ENCODE measurements at places on chromosomes 12 and 14.

- DNase-seq, result no peak
- H3K4me3 ChIP-seq, result no peak overlapping the region
- H3K27me3 ChIP-seq, result no peaks in the 10 kb centered on the region
- H3K36me3 ChIP-seq, result peaks cover 5% of the 10 kb centered on the region
Observed at GRCh38 chr12:121989276-121990113, 32.2 kb upstream of the BCL7A start.

- no peak for DNase-seq
- H3K4me3 ChIP-seq, result no peak overlapping the region
- H3K36me3 ChIP-seq, result no peaks in the 10 kb centered on the region
Observed at GRCh38 chr14:50875359-50876070, 3.7 kb downstream of the ABHD12B start.

DNA sequence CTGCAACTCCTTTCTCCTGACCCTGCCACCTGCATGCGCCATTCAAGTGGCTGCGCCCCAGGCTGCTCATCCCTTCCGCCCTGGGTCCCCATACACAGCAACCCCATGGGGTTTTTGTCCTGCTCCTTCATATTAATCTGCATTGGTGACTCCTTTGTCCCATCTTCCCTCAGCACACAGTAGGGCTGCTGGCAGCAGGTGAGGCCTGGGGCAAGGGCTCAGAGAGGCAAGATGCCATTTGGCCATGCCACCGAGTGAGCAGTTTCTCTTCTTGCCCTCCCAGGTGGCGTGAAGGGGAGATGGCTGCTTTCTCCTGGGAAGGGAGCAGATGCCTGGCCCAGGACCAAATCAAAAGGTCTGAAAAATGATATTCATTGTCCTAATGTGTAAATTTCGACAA, 9.1 kb downstream of the RTL1 start:
- DNase-seq, result no peak
- H3K36me3 ChIP-seq, result peaks cover 2% of the 10 kb centered on the region
- no peaks in the 10 kb centered on the region for H3K27me3 ChIP-seq

GRCh38 chr12:111584959-111585358, 14.2 kb downstream of the ATXN2 start:
- H3K4me1 ChIP-seq, result peaks cover 18% of the 10 kb centered on the region
- no peak for DNase-seq
- no peak overlapping the region for H3K27ac ChIP-seq

GRCh38 chr12:104514092-104514810, 57.5 kb downstream of the CHST11 start:
- H3K27ac ChIP-seq, result no peak overlapping the region
- DNase-seq, result no peak
- H3K36me3 ChIP-seq, result no peaks in the 10 kb centered on the region

DNA sequence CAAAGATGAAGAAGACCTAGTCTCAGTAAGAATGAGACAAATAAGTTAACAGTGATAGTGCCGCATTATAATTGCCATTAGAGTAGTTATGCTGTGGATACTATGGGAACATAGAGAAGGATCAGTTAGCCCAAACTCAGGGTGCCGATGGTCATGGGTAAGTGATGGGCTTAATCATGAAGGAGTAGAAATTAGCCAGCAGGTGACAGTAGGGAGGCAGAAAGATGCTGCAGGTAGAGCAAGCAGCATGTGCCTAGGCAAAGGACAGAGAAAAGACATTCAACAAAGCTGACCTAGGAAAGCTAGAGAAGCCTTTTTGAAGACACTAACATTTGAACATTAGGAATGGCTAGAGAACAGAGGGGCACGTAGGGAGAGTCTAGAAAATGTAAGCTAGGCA, 30.6 kb upstream of the PTPRQ start:
- no peak overlapping the region for H3K27ac ChIP-seq
- no peak overlapping the region for H3K4me3 ChIP-seq
- H3K36me3 ChIP-seq, result no peaks in the 10 kb centered on the region
- peak; percentile 13 for DNase-seq
- H3K27me3 ChIP-seq, result no peaks in the 10 kb centered on the region
- H3K4me1 ChIP-seq, result no peaks in the 10 kb centered on the region

GRCh38 chr14:34171431-34172172, 220.7 kb upstream of the EGLN3 start:
- H3K27ac ChIP-seq, result no peak overlapping the region
- no peak for DNase-seq
- peaks cover 20% of the 10 kb centered on the region for H3K4me1 ChIP-seq
- peaks cover 8% of the 10 kb centered on the region for H3K27me3 ChIP-seq
- peak overlapping the region; percentile 36 for H3K4me3 ChIP-seq
- H3K36me3 ChIP-seq, result no peaks in the 10 kb centered on the region

DNA sequence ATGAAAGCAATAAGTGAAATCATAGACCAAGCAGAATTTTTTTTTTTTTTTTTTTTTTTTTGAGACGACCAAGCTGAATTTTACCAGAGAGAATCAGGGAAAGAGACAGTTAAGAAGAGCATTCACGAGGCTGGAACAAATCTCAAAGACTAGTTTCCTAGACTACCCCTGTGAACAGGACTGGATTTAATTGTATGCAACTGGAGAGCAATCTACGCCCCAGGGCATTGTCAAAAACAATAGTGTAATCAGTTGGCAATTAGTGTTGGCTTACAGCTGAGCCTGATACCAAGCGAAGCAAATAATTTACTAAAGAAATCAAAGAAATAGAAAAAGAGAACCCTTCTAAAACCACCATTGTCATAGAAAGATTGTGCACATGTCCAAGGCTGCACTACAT, 232.9 kb upstream of the CPNE8 start:
- no peak overlapping the region for H3K4me3 ChIP-seq
- H3K36me3 ChIP-seq, result no peaks in the 10 kb centered on the region
- no peak overlapping the region for H3K27ac ChIP-seq
- H3K4me1 ChIP-seq, result no peaks in the 10 kb centered on the region

GRCh38 chr12:9649532-9649940, 20.0 kb upstream of the CLEC2D start:
- H3K4me1 ChIP-seq, result peaks cover 40% of the 10 kb centered on the region
- peak overlapping the region; percentile 78 for H3K4me3 ChIP-seq
- DNase-seq, result no peak
- H3K27me3 ChIP-seq, result no peaks in the 10 kb centered on the region
- H3K27ac ChIP-seq, result peak overlapping the region; percentile 73

GRCh38 chr12:45671254-45671653, 58.3 kb upstream of the ARID2 start:
- H3K4me3 ChIP-seq, result no peak overlapping the region
- no peak overlapping the region for H3K27ac ChIP-seq
- no peaks in the 10 kb centered on the region for H3K36me3 ChIP-seq

DNA sequence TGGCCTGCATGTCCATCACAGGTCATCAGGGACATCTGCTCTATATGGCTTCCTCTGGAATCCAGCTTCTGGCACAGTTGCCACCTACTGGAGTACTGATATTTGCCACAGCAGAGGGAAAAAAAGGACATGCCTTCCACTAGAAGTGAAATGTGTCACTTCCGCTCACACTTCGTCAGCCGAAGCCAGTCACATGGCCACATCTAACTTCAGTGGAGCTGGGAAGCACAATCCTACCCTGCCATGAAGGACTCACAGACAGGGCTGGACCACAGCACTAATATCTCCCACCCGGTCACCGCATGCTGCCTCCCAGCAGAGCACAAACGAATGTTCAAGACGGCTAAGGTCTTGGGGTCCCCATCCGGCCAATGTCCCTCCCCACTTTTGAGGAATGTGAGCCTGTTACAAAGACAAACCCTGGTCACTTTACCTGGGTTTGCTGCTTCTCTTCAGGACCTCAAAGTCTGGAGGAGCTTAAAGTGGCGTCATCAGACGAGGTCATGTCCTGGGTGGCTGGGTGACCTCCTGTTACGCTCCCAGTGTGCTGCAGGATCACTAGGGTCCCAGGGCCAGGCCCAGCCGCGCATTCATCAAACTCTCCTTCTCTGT, 98.6 kb downstream of the GCH1 start:
- peaks cover 60% of the 10 kb centered on the region for H3K27me3 ChIP-seq
- H3K4me1 ChIP-seq, result peaks cover 6% of the 10 kb centered on the region
- no peak overlapping the region for H3K4me3 ChIP-seq
- no peak for DNase-seq
- no peak overlapping the region for H3K27ac ChIP-seq

DNA sequence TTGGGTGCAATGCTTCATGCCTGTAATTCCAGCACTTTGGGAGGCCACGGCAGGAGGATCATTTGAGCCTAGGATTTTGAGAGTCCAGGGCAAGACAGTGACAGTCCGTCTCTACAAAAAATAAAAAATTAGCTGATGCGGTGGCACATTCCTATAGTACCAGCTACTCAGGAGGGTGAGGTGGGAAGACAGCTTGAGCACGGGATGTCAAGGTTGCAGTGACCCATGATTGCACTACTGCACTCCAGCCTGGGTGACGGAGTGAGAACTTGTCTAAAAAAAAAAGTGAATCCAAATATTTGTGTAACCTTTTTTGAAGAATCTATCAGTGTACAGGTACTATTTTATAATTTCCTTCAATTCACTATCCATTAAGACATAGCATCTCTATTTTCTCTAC, 112.5 kb downstream of the DENND5B start:
- H3K36me3 ChIP-seq, result peaks cover 6% of the 10 kb centered on the region
- H3K4me3 ChIP-seq, result no peak overlapping the region
- H3K4me1 ChIP-seq, result peaks cover 35% of the 10 kb centered on the region
- H3K27me3 ChIP-seq, result no peaks in the 10 kb centered on the region
- DNase-seq, result no peak

DNA sequence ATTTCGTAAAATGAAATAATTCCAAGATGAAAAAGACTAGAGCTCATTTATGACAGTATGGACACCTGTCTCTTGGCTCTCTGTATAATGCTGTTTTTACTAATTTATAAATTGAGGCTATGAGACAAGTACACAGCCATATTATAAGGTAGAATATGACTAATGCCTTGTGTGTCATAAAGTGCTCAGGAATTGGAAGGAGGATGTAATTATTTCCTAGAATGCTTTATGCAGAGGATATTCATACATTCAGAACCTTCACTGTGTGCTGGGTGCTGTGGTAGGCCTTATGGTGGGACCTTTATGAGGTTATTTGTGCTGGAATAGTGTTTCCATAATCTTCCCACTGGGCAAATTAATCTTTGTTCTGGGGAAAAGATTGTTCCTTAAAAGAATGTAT, 13.3 kb downstream of the PCNX1 start:
- no peaks in the 10 kb centered on the region for H3K4me1 ChIP-seq
- no peaks in the 10 kb centered on the region for H3K36me3 ChIP-seq
- H3K4me3 ChIP-seq, result no peak overlapping the region
- no peaks in the 10 kb centered on the region for H3K27me3 ChIP-seq
- H3K27ac ChIP-seq, result no peak overlapping the region
- no peak for DNase-seq

GRCh38 chr12:12028668-12029402, 41.9 kb upstream of the BCL2L14 start:
- no peak for DNase-seq
- no peak overlapping the region for H3K27ac ChIP-seq
- H3K27me3 ChIP-seq, result no peaks in the 10 kb centered on the region
- peaks cover 33% of the 10 kb centered on the region for H3K4me1 ChIP-seq
- H3K4me3 ChIP-seq, result no peak overlapping the region

DNA sequence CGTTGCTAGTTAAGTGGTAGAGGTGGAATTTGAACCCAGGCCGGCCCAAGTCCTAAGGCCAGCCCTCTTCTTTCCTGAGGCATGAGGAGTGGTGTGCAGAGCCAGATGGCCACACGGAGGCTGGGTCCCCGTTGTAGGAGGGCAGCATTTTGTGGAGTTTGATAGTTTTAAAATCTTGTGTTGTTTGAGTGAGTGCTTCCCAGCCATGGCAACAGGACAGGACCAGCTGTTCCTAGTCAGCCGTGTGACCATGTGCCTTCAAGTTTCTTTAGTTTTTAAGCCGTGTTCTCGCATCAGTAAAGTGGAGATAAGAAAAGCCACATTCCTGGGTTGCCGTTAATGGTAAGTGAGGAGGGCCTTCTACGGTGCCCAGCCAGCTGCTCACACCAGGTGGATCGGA, 44.4 kb downstream of the UBE3B start:
- H3K27me3 ChIP-seq, result no peaks in the 10 kb centered on the region
- H3K27ac ChIP-seq, result no peak overlapping the region
- peaks cover 31% of the 10 kb centered on the region for H3K36me3 ChIP-seq
- no peak for DNase-seq

DNA sequence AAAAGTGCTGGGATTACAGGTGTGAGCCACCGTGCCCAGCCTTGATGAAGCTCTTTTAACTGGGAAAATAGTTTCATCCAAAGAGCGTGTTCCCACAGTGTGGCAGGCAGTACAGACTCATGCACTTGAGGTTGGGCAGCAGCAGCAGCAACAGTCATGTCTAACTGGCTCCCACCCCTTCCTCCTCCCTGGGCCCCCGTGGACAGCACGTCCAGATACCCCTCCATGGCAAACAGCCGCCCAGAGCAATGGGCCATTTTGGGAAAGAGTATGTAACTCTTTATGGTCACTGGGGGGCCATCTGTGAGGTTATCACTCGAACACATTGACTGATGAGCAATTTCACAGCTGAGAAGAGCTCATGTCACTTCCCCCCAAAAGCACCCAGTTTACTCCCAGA, 279.1 kb upstream of the NOS1 start:
- H3K4me1 ChIP-seq, result no peaks in the 10 kb centered on the region
- H3K4me3 ChIP-seq, result no peak overlapping the region
- no peak overlapping the region for H3K27ac ChIP-seq

DNA sequence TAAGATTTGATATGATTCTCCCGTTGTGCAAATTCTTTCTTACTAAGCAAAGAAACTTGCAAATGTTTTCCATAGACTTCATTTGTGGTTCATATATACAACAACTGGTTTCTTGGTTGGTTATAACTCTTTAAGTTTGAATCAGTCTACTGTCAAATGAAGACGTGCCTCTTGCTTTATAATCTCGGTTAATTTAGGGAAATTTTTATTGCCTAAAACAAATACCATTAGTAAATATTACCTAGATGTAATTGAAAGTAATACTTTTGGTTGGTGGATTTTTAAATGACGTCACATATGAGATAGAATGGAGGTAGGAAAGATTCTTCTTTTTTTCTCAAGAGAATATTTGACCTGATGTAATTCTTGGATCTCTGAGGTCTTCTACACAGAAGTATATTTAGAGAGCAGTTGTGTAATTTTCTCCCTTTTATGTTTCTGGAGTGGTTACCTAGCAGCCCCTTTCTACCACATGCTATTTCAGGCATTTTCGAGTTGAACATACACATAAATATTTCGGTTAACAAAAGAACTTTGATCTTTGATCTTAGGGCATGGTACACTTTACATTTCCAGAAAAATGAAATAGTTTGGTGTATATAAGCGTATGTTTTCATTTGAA, 1.7 kb downstream of the ATF7IP start:
- H3K4me3 ChIP-seq, result peak overlapping the region; percentile 53
- DNase-seq, result no peak
- peaks cover 34% of the 10 kb centered on the region for H3K36me3 ChIP-seq
- no peaks in the 10 kb centered on the region for H3K27me3 ChIP-seq
- H3K4me1 ChIP-seq, result peaks cover 2% of the 10 kb centered on the region

GRCh38 chr12:57737467-57738460, 778 bp downstream of the AGAP2 start:
- H3K4me3 ChIP-seq, result no peak overlapping the region
- H3K27ac ChIP-seq, result no peak overlapping the region
- H3K4me1 ChIP-seq, result peaks cover 35% of the 10 kb centered on the region
- H3K36me3 ChIP-seq, result no peaks in the 10 kb centered on the region
- peaks cover 90% of the 10 kb centered on the region for H3K27me3 ChIP-seq
